ENCODE measurements at places on chromosomes 1 and 21.

DNA sequence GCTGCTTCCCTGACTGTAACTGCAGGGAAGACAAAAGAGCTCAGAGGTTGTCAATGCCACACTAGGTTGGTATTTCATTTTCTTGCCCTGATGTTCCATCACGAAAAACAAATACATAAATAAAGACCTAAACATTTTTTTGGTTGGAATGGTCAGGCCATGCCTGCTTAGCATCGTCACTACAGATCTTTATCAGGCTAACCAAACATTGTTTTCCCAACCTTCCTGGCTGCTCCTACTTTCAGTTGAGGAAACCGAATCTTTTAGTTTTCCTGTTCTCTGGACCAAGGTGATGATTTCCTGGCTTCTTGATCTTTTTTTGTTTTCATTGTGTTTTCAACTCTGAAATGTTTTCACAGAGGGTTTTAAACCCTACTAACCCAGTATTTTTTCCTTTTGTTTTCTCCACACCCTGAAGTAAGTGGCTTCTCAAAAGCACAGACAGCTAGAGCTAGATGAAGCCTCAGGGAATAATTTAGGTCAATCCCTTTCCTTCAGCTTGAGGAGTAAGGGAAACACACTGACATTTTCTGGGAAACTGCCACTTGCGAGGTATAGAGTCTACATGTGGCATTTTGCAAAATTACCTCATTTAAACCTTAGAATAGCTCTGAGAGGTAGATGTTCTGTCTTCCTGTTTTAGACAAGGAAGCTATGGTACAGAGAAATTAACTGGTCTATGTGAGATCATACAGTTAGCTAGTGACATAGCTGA is 67.2 kb upstream of the CNN3 start:
- no peak for DNase-seq

DNA sequence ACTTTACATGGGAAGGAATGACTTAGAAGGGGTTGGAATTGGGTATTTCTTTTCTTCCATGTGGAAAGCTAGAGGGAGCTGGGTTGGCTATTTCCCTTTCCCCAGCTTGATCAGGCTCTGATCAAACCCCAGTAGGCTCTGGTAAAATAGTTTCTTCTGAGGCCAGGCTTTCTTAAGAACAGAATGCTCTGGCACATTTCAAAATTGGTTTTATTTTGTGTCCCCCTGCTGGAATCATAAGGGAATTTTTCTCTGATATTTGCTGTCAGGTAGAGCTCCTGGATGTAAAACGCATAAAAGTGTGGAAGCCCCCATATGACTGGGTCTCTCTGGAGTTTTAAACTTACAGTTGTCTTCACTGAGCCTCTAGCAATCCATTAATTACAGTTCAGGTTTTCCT is 17.1 kb upstream of the APOBEC4 start:
- DNase-seq, result no peak

GRCh38 chr1:207070811-207071210 is 17.7 kb downstream of the PFKFB2 start:
- DNase-seq, result peak; percentile 6

GRCh38 chr1:230123280-230124185 is 56.5 kb downstream of the GALNT2 start:
- no peak for DNase-seq

GRCh38 chr1:224157316-224157715 is 25.7 kb upstream of the DEGS1 start:
- DNase-seq, result no peak

GRCh38 chr21:32843561-32843960 is 72.0 kb upstream of the PAXBP1 start:
- DNase-seq, result no peak

- no peak for DNase-seq
These were observed 29.0 kb downstream of the TRIM62 start for GRCh38 chr1:33152685-33153432.

GRCh38 chr1:234507089-234507488 is 28.1 kb upstream of the TARBP1 start:
- DNase-seq, result no peak

- no peak for DNase-seq
These were observed 111.0 kb downstream of the KCNJ6 start for GRCh38 chr21:37805266-37805665.

DNA sequence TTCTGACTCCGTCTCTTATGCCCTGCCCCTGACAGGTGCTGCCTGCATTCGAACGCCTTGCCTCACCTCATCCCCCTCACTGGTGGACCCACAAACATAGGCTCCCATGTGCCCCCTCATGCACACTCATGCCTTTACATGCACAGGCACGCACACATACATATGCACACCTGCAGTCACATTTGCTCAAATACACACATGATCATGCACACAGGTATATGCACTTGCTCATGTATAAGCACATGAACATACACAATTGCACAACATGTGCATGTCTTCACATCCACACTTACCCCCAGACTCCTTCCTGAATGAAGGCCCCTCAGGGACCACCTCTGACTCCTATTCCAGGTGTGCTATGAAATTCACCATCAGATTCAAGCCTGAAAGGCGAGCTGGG is 506.9 kb downstream of the PTPRU start:
- no peak for DNase-seq

DNA sequence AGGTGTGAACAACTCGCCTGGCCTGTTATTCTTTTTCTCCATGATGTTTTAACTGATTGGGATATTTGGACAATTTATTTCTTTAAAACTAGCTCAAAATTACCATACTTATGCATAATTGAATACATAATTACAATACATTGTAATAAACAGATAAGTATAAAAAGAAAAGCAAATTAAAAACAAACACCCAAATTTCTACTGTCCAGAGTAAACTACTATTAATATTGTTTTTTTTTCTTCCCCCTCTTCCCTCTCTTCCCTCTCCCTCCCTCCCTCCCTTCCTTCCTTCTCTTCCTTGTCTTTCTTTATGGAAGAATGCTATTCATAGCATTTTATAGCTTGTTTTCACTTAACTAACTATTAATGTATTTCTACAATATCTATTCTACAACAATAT is 117.7 kb upstream of the IVNS1ABP start:
- no peak for DNase-seq

DNA sequence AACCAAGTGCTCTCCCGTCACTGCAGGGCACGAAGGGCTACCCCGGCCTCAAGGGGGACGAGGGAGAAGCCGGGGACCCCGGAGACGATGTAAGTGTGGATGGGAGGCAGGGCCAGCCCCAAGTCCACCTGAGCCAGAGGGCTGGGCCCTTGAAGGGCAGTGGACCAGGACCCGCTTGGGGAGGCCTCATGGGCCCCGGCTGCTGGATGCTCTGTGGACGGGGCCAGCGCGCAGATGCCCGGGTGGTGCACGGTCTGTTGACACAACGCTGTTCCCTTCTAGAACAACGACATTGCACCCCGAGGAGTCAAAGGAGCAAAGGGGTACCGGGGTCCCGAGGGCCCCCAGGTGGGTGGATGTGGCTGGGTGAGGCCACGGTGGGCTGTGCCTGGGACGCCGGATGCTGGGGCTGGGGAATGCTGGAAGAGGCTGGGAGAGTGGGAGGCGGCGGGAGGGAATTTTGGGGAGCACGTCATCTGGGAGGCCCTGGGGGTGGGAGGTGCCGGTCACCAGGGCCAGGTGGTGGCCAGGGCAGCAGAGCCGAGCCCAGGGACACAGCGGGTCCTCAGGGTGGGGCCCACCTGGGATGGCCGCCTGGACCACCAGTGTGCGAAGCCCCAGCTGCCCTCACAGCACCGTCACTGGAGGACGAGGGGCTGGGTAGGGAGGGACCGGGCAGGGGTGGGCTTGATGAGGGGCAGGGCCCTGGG is 17.5 kb downstream of the COL6A1 start:
- no peak for DNase-seq

DNA sequence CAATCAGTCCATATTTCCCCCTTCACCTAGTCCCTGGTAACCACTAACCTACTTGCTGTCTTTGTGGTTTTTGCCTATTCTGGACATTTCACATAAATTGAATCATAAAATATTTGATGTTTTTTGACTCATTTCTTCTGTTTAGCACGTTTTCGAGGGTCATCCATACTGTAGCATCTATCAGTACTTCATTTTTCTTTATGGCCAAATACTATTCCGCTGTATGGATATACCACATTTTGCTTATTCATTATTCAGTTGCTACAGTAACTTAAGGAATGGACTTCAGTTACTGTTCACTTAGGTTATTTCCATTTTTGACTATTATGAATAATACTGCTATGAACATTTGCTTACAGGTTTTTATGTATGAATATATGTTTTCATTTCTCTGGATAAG is 12.3 kb downstream of the PBX1 start:
- DNase-seq, result no peak

DNA sequence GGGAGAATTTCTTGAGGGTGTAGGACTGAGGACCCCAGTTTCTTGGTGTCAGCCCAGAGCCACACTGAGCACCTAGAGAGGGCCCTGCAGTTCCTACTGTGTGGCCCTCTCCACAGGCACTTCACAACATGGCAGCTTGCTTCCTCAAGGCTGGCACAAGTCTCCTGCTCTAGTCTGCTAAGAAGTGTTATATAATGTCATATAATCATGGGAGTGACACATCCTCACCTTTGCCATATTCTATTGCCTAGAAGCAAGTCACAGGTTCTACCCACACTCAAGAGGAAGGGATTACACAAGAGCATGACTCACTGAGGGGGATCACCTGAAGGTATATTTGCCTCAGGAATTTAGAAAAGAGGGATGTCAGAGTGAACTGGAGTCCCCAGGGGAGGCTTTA is 5.5 kb upstream of the SNX27 start:
- DNase-seq, result peak; percentile 19

DNA sequence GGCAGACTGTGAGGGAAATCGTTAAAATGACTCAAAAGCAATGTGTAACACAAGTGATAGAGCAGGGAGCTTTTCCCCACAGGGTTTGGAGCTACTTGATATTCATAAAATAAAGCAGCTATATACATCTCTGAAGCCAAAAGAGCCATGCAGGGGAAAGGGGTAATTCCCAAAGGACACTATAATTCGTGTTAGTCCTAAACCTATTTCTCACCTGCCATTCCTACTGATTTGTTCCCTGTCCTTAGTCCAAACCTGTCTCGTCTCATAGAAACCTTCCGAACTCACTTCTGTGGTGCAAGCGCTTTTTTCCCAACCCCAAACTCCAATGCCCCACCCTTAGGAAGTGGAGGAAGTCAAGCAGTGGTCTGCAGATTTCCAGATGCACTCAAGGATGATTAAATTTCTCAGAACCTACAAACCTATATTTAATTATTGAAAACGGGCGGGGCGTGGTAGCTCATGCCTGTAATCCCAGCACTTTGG is 946 bp upstream of the HNRNPR start:
- DNase-seq, result no peak

DNA sequence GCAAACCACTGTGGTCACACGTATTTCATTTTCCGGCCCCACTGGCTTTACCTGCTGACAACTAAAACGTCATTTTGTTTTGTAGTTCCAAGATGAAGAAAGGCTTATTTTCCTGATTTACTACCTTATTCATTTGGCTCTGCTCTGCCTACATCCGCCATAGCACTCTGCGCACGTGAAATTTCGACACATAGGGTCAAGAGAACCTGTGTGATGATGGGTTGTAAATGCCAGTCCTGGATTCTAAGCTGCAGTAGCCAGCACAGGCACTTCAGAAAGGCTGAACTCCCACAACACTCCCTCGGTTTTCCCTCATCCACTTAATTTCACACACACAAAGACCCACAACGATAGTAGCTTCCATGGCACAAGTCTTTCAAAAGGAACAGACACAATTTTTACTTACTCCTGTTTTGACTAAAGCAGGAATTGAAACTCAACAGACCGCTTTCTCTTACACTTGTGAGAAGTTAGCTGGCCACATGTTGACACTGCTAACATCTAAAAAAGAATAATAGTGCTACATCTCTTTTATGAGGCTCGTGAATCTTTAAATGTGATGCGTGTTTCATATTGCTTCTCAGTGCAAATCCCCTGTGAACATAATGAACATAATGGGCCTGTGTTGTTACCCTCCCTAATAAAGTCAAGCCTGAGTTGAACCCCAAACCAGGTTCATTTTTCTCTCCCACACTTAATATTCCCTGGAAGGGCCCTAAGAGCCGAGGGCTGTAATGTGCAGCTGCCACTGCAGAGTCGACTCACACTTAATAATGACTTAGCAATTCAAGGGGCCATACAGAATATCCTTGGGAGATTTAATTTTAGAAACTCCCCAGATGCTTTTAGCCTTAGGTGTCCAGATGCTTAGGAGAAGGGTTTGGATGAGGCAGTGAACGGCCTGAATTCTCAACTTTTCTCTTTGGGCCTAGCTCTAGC is 1.5 kb upstream of the RUNX1 start:
- DNase-seq, result peak; percentile 48

GRCh38 chr1:49864581-49864980 is 159.2 kb downstream of the AGBL4 start:
- no peak for DNase-seq

DNA sequence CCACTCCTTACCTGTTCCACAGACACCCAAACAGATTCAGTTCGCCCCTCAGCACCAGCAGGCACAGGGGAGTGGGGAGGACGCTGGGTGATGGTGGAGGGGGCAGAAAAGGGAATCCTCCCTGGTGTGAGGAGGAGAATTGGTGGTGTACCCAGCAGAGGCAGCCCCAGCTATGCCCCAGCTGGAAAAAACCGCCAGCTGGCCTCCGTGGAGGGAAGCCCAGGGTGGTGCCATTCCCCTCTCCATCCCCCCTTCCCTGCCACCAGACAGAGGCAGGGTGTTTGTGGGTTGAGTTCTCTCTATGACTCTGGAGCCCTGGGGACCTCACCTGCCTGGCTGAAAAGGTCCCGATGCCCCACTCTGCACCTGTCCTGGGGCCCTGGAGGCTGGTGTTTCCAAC is 27.9 kb downstream of the OPTC start:
- no peak for DNase-seq

GRCh38 chr1:22935433-22935832 is 37.2 kb downstream of the LACTBL1 start:
- no peak for DNase-seq

DNA sequence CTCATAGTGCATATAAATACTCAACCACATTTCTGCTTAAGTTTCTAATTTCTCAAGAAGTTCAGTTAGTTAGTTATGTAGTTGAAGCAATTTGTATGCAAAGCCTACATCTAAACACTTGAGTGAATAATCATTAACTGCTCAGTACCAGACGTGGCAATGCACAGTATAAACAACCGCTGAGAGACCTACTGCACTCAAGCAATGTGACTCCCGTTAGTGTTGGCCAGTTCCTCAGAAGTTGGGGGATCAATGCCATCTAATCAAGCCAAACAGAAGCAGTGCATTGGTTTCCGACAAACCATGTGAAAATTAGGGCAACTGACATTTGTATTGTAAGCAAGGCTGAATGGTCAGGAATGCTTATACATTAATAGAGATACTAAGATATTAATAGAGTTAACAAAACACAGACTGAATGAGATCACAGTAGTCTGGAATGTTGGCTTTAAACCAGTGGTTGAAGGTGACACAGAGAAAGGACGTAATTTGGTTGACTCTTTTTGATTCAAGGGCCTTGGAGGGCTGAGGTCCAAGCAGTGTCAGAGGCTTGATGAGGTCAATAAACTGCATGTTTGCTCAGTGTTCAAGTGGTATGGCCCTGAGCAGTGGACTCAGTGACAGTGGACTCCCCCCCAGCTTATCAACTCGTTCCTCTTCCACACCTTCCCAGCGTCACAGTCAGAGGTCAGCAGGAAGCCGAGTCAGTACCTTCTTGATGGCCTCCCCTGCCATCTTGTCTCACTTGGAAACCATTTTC is 255.5 kb downstream of the CTH start:
- DNase-seq, result no peak

DNA sequence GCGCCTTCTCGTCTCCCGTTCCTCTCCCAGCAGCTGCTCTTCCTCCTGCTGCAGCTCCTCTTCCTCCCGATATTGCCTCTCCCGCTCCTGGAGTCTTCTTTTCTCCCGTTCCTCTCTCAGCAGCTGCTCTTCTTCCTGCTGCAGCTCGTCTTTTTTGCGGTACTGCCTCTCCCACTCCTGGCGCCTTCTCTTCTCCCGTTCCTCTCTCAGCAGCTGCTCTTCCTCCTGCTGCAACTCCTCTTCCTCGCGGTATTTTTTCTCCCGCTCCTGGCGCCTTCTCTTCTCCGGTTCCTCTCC is 5.3 kb downstream of the TCHH start:
- DNase-seq, result no peak

All from inflammatory macrophage (primary cell).